ENCODE measurements at places on chromosomes 7 and 10.

DNA sequence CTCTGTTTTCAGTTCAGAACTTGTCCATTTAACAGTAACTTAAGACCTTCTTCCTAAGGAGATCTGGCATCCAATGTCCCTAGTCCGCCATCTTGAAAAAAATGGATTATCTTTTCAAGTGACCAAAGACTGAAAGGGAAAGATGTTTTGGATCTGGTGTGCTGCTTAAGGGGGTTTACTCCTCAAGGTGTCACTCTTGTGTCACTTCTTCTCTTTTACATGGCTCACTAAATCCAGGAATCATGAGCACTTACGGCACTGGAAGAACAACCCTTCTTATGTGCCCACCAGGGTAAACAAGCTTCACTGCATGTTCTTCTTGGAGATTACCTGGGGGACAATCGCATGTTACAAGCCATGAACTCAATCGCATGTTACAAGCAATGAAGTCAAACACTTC, 43.7 kb downstream of the ANXA8 start:
- DNase-seq: no peak

DNA sequence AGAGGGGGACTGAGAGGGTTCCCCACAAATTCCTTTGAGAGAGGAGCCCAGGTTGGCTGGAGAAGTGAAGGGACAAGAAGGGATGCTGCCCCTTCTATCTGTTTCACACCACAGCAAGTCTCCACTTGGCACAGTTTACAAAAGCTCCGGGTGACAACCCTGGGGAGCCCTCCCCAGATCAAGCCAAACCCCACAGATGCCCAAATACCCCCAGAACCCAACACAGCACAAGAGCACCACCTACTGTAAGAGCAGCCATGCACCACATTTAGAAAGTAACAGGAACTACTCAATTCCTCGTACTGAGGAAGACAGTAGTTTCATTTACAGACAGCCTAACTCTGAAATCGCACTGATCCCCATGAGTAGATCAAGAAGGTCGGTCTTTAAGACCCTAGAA, 67.8 kb upstream of the ATP6V0A4 start:
- DNase-seq: peak; percentile 49

GRCh38 chr7:14761510-14762296, 140.8 kb downstream of the DGKB start:
- no peak for DNase-seq

GRCh38 chr10:61317706-61318105, 135.5 kb downstream of the TMEM26 start:
- DNase-seq: no peak

GRCh38 chr7:22681312-22681711, 45.7 kb upstream of the IL6 start:
- DNase-seq: no peak

GRCh38 chr7:138880881-138881578, 83.0 kb upstream of the ATP6V0A4 start:
- DNase-seq: no peak

- no peak for DNase-seq
Observed at GRCh38 chr7:146670532-146670931, 553.9 kb downstream of the CNTNAP2 start.

GRCh38 chr10:119893074-119893473, 544 bp downstream of the SEC23IP start:
- no peak for DNase-seq

GRCh38 chr10:127889605-127890195, 3.0 kb downstream of the CLRN3 start:
- DNase-seq: no peak

DNA sequence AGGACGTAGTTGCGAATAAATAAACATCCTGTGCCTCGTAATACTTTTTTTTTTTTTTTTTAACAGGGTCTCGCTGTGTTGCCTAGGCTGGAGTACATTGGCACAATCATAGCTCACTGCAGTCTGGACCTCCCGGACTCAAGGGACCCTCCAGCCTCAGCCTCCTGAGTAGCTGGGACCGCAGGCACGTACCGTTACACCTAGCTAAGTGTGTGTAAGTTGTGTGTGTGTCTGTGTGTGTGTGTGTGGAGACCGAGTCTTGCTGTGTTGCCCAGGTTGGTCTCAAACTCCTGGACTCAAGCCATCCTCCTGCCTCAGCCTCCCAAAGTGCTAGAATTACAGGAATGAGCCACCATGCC, 573 bp upstream of the PON2 start:
- DNase-seq: no peak

- DNase-seq: peak; percentile 77
Observed at GRCh38 chr7:50339990-50340500, 35.5 kb downstream of the IKZF1 start.

- no peak for DNase-seq
Observed at GRCh38 chr7:30159163-30159562, 24.4 kb downstream of the MTURN start.

- DNase-seq: no peak
Observed at GRCh38 chr7:17434841-17435692, 136.6 kb downstream of the AHR start.

- no peak for DNase-seq
Observed at GRCh38 chr7:89028319-89028718, 232.8 kb upstream of the TEX47 start.

DNA sequence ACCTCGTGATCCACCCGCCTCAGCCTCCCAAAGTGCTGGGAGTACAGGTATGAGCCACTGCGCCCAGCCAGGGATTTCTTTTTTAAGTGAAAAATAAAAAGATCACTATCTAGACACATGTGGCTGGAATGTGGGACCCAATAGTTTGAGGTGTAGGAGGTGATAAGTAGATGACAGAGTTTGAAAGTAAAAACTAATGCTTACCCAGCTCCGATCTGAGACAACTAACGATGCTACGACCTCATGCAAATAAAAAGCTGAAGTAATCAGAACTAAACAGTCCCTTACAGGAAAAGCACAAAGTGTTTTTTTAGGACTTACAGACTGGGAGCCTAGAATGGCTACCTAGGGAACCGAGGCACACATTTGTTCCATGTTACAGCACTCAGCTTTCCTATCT, 23.0 kb downstream of the PCGF6 start:
- no peak for DNase-seq

GRCh38 chr10:126564326-126564888, 106.1 kb downstream of the C10orf90 start:
- peak; percentile 35 for DNase-seq

GRCh38 chr10:110077436-110078130, 69.8 kb downstream of the ADD3 start:
- peak; percentile 27 for DNase-seq
